Fibroblast of lung (primary cell): ENCODE measurements at places on chromosomes 16 and 17. TPM values are rescaled to one million over a fixed set of nuclear protein-coding genes. Genes with fewer than 3 reads are reported as not detected.

SNAI3 gene
- under 0.01 and 0.17 TPM in 2 replicates for total RNA-seq

HS3ST4 gene
- not detected in 2 replicates for total RNA-seq

BAIAP3 gene
- total RNA-seq = 0.26 and 0.83 TPM in 2 replicates

MFSD6L gene
- not detected in 2 replicates for total RNA-seq

EME1 gene
- total RNA-seq = 0.51 and 2.3 TPM in 2 replicates

MYL4 gene
- total RNA-seq = not detected in 2 replicates

THUMPD1 gene
- total RNA-seq = 54.3 and 72.9 TPM in 2 replicates

G6PC1 gene
- total RNA-seq = not detected in 2 replicates

KRT16 gene
- total RNA-seq = not detected in 2 replicates

CTRB1 gene
- not detected in 2 replicates for total RNA-seq

EPX gene
- total RNA-seq = not detected in 2 replicates

PKD1 gene
- total RNA-seq = 120 and 199 TPM in 2 replicates

DNAAF1 gene
- total RNA-seq = not detected in 2 replicates

IGSF6 gene
- under 0.01 TPM in 1 of 2 replicates, not detected in the other for total RNA-seq

GPR142 gene
- not detected in 2 replicates for total RNA-seq

CTCF gene
- total RNA-seq = 20.0 and 21.1 TPM in 2 replicates

CD300A gene
- not detected in 2 replicates for total RNA-seq

WNT9B gene
- not detected in 2 replicates for total RNA-seq

MT1B gene
- total RNA-seq = not detected in 2 replicates

TMED6 gene
- total RNA-seq = not detected in 2 replicates

ANKRD40CL gene
- under 0.01 TPM in 1 of 2 replicates, not detected in the other for total RNA-seq

FOXC2 gene
- total RNA-seq = 0.26 and 0.50 TPM in 2 replicates

NPTX1 gene
- total RNA-seq = 3.3 and 31.2 TPM in 2 replicates

ALDH3A1 gene
- under 0.01 and 0.17 TPM in 2 replicates for total RNA-seq

SOST gene
- not detected in 2 replicates for total RNA-seq

ABCC3 gene
- 20.0 and 34.8 TPM in 2 replicates for total RNA-seq

IQCK gene
- total RNA-seq = 4.6 and 6.4 TPM in 2 replicates

RCVRN gene
- total RNA-seq = not detected in 2 replicates
